ENCODE measurements at places on chromosomes 5 and 9. TPM values are rescaled to one million over a fixed set of nuclear protein-coding genes. Genes with fewer than 3 reads are reported as not detected.

DNA sequence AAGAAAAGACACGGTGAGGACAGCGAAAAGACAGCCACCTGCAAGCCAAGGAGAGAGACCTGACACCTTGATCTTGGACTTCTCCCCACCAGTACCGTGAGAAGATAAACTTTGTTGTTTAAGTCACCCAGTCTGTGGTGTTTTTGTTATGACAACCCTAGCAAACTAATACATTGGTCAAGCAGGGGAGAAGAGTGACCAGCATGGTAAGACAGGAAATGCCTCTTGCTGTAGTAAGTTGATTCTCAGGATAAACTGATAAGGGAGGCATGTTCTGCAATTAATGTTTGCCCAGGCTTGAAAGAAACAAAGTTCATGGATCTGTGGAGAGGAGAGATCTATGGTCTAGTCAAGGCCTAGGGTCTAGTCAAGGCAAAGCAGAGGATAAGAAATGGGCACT lies 801.2 kb downstream of the MAT2B start:
- no peak for DNase-seq

DNA sequence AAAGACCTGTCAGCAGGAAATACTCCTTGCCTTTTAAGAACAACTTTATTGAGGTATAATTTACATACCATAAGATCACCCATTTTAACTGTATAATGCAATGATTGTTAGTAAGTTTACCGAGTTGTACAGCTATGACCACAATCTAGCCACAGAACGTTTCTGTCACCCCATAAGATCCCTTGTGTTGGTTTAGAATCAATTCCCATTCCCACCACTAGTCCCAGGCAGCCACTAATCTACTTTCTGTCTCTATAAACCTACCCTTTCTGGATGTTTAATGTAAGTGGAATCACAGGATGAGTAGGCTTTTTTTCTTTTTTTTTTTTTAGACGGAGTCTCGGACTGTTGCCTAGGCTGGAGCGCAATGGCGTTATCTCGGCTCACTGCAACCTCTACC lies 4.4 kb downstream of the GPR107 start:
- DNase-seq: no peak

CNTNAP3 gene
- not detected for total RNA-seq

GNE gene
- 19.1 TPM for total RNA-seq

- no peak for DNase-seq
Observed at GRCh38 chr9:110546411-110546871, 33.1 kb downstream of the SVEP1 start.

- no peak for DNase-seq
Observed at GRCh38 chr5:98713856-98714255, 59.6 kb upstream of the RGMB start.

WDR55 gene
- total RNA-seq: 30.2 TPM

SLC25A2 gene
- 0.46 TPM for total RNA-seq

DNA sequence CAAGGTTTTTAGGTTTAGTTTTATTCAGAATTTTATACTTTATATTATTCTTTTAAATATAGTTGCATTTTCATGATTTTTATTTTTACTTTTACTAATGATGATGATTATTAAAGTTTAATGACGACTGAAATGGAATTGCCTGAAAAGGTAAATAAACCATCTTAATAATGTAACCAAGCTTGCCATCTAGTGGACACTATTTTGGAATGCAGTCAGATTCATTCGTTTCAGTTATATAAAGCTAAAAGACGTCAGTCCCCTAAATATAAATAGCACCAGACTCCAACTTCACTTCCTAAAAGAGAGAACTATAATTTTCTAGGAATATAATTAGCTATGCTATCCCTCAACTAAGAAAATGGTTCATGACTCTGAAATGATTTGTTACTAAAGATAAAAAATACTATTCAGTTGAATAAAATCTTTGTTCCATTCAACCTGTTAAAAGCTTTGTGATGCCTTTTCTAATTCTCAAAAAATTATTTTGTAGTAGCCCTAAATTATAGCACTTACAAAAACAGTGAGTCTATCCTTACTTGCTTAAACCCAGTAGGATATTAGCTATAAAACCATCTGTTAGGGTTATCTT lies 19.9 kb downstream of the ABITRAM start:
- no peak for DNase-seq

DNA sequence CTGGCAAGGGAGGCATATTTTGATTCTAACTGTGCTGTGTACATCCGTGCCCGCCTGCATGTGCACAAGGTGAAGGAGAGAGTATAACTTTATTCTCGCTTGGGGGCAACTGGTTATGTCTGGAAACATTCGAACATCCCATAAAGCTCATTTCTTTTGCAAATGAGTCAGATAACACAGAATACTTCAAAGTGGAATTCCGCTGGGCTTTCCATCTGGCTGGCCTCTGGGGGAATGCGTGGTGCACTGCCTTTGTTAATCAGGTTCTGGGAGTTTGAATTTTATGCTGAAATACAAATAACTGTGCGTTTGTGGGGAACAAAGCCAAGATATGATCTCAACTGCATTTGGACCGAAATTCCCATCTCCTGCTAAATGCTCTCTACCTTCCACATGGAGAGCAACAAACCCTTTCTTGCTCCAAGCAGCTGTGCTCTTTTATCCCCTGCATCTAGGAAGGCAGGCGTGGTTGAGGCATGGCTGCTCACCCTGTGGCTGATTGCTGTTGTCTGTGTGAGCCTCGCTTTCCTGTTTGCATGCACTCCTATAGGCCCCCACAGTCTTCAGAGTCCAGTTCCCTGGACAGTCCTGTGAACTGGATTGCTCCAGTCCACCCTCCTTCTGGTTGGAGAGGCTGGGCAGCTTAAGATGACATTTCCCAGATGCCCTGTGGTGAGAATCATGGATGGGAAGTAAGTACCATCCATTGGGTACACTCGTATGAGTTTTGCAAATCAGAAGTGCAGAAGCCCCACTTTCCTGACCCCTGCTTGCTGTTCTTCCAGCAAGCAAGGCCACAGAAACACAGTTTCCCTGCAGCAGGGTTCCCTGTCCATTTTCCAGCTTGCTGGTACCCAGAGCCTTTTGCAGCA lies 82.9 kb upstream of the ALDH1B1 start:
- DNase-seq: no peak

DNA sequence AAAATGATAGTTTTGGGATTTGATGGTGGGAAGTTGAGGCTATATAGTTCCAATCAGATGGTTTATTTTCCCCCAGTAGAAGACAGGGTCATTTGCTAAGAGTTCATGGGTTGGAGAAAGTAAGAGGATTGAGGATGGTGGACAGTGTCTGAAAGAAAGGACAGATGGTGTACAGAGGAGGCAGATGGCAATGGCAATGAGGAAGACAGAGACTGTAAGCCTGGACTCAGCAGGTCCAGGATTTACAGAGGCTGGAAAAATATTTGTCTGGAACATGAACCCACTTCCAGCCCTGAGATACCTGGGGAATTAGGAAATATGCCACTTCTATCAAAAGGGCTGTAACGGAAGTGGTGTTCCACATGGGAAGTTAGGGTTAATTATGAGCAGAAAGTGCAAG lies 84.5 kb downstream of the PCSK1 start:
- DNase-seq: no peak

DNA sequence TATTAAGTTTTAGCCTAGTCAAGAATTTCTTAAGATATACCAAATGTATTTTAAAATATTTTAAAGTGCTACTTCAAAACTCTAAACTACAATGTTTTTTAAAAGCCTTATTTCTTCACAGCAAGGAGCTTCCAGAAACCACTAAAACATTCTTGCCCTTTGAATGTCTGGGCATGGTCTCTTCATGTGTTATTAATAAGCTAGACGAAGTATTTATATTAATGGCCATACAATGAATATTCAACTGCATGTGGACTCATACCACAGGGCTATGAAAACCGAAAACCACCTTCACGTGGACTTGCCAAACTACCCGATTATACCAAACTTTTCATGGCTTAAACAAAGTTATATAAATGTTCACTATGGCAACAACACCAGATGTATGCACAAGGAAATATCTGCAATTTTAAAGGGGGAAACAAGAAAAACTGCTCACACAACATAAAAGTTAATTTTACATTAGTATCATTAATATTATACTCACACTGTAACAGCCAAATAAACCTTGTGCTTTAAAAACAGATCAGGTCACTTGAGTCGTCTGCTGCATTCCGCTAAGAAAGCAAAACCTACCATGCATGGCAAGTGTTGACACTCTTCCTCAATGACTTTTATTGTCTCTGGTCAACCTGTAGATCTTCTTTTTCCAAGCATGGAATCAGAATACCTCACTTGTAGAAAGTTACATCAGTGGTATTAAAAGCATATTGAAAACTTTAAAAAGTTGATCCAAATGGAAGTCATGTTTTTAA lies 246.3 kb downstream of the BNC2 start:
- DNase-seq: no peak

DNA sequence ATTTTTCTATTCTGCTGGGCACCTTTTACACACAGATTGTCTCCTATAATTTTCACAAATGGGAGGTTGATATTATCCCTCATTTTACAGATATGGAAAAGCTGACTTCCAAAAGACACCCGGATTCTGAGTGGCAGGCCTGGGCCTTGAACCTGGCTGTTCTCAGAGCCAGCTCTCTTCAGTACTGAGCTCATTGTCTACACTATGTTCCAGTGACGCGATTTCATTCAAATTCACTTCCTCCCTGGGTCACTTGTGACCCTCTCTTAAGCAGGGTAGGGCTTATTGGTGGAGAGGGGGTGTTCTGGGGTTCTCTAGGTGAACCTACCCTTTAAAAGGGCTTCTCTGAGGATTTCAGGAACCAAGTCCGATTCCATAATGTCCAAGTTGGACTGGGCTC lies 70.2 kb downstream of the ANKRD33B start:
- DNase-seq: no peak

DNA sequence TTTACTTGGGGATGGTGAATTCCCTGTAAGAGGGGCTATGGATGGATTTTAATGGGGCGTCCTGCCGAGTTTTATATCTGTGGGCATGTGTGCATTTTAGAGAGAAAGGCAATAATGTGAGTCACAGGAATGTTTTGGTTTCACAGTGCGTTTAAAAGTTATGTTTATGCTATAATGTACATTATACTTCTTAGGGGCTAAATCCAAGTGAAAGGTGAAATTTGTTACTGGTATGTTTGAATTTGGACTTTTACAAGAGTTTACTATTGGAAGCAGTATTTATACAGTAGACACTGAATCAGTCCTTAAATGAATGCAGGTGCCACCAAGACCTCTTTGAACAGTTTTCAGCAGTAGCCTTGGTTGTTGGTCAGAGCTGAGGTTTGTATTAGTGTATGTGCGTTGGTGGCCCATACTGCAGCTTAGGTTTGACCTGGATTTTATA lies 5.6 kb downstream of the JMY start:
- DNase-seq: no peak

STK32A gene
- total RNA-seq: not detected

MLANA gene
- not detected for total RNA-seq

DNA sequence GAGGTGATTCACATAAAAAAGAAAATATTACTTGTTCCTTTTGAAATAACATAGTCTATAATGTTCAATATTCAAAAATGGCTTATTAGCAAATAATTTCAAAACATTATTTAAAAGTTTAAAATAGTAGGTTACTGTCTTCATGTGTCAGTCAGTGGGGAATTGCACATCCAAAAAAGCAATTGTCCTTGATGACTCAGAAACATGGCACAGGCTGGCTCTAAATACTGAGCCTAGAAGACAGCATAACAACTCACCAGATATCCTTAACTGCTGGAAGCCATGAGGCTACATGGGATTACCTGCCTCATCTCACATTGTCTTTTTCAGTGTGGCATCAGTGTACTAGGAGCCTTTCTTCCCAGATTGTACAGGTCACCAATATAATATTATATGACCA lies 439.5 kb upstream of the RGMB start:
- DNase-seq: no peak

- peak; percentile 86 for DNase-seq
Observed at GRCh38 chr9:112844771-112845542, 45.7 kb downstream of the SLC46A2 start.

DNA sequence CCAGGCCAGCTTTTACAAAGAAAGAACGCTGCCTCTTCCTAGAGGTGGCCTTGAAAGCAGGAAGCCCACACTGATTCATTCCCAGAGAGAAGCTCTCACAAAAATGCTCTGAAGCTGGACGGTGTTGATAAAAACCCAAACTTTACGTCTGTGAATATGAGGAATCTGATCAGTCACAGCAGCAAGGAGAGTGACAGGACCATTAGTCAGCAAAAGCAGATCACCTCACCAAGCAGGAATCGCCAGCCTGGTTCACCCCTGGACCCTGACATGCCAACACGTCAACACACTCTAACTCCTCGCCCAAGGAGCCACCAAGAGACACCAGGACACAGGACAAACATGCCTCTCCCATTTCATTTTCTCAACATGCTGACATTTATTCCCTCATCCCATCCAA lies 70.6 kb upstream of the ZNF622 start:
- no peak for DNase-seq

DNA sequence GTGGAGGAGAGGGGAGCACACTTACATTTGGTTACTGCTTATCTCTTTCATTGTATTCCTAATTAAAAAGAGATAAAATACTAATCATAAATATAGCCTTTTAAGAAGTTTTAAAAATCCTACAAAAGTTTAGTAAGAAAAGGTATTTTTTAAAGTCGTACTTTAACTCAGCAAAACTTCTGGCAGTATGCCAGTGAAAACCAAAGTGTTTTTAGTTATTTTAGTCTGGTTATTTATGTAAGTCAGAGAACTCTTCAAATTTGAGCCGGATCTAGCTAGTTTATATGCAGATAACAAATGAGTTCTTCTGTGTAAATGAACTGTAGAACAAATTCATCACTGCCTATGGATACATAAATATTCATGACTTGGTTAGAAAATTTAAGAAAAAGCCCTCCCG lies 36.5 kb upstream of the ANKDD1B start:
- no peak for DNase-seq

GRCh38 chr5:142568283-142568995 lies 117.5 kb downstream of the FGF1 start:
- no peak for DNase-seq

RGMB gene
- 3.9 TPM for total RNA-seq

- DNase-seq: no peak
Observed at GRCh38 chr5:154351141-154351540, 94.7 kb upstream of the SAP30L start.

PCDHB16 gene
- not detected for total RNA-seq

- no peak for DNase-seq
Observed at GRCh38 chr9:13022756-13023155, 247.9 kb downstream of the LURAP1L start.

GRCh38 chr5:103013933-103014552 lies 105.9 kb downstream of the GIN1 start:
- DNase-seq: no peak

GRCh38 chr9:101527066-101527465 lies 6.6 kb upstream of the RNF20 start:
- no peak for DNase-seq

GRCh38 chr5:158563760-158564390 lies 535.8 kb downstream of the EBF1 start:
- no peak for DNase-seq

CCNG1 gene
- total RNA-seq: 261 TPM

IFNB1 gene
- 1.6 TPM for total RNA-seq

UGT3A1 gene
- not detected for total RNA-seq

- no peak for DNase-seq
Observed at GRCh38 chr5:179275381-179275878, 69.8 kb downstream of the ADAMTS2 start.
